ENCODE measurements at places on chromosomes 4 and X. TPM values are rescaled to one million over a fixed set of nuclear protein-coding genes. Genes with fewer than 3 reads are reported as not detected.

Gene SNX25
- total RNA-seq: 10.5 TPM

DNA sequence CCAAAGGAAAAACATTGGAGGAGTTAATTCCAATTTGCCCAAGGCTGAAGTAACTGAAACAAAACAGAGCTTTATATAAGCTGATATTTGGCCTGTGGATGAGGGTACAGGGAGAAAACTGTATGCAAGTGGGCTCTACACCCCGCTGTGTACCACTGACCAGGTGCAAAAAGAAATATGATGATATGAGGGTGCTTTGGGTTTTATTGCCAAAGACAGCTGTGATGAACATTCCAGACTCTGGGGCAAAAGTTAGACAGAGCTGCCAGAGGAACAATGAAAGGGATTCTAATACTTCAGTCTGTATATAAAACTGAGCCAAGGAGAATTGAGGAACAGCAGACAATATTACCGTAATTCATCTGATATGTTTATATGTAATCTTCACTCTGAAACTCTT, 117.4 kb downstream of the MID1 start:
- DNase-seq: no peak

Gene GPC4
- 3.6 TPM for total RNA-seq

GRCh38 chr4:91064157-91064853, 937.1 kb downstream of the CCSER1 start:
- DNase-seq: no peak

DNA sequence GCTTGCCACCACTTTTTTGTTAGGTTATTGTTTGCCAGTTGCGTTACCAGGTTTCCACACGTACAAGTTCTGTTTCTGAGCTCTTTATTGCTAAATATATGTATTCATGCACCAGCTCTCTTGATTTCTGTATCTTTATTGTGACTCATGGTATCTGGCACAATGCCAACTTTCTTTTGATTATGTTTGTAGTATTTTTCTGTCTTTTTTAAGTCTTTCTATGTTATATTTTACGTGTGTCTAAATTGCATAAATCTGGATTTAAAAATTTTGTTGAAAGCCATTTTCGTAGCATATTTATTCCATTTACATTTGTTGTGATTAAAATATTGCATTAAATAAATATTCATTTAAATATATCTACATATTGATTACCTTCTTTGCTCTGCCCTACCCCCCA, 73.8 kb downstream of the KDM6A start:
- no peak for DNase-seq

GRCh38 chrX:45009371-45010000, 136.5 kb downstream of the KDM6A start:
- no peak for DNase-seq

Gene TLR10
- total RNA-seq: 0.22 TPM

GRCh38 chr4:4838051-4838935, 21.2 kb upstream of the MSX1 start:
- DNase-seq: no peak

DNA sequence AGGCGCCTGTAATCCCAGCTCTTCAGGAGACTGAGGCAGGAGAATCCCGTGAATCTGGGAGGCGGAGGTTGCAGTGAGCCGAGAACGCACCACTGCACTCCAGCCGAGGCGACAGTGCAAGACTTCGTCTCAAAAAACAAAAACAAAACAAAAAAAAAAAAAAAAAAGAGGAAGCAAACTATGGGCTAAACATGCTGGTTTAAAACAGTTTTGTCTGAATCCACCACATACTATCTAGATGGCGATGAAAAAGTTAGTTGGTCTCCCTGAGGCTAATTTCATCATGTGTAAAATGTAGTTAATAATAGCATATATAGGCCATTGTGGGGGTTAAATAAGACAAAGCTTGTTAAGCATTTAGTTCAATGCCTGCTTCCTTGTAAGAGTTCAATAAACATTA, 451.1 kb downstream of the RPA4 start:
- no peak for DNase-seq

Gene CXCR3
- total RNA-seq: 0.13 TPM

Gene SSX2B
- total RNA-seq: not detected

Gene NPY2R
- not detected for total RNA-seq

- no peak for DNase-seq
Measured at GRCh38 chr4:145524552-145524951, 42.9 kb downstream of the SMAD1 start.

Gene LPAR4
- 0.40 TPM for total RNA-seq

DNA sequence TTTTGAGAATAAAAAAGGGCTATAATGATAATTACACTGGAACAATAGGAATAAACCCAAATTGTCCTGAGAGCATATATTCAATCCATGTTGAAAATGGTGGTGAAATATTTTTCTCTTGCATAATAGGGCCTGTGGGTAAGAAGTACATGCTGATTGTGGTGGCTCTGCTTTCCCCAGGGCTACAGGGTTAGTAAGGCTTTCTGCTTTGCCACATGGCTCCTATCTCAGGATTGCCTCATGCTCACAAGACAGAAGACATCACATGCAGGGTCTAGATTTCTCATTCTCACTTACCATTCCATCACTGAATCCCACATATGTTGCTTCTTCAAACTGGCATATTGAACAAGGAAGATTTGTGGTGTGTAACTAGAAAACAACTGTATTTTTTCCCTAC, 12.4 kb upstream of the VEGFC start:
- DNase-seq: no peak

Gene DSPP
- total RNA-seq: not detected

DNA sequence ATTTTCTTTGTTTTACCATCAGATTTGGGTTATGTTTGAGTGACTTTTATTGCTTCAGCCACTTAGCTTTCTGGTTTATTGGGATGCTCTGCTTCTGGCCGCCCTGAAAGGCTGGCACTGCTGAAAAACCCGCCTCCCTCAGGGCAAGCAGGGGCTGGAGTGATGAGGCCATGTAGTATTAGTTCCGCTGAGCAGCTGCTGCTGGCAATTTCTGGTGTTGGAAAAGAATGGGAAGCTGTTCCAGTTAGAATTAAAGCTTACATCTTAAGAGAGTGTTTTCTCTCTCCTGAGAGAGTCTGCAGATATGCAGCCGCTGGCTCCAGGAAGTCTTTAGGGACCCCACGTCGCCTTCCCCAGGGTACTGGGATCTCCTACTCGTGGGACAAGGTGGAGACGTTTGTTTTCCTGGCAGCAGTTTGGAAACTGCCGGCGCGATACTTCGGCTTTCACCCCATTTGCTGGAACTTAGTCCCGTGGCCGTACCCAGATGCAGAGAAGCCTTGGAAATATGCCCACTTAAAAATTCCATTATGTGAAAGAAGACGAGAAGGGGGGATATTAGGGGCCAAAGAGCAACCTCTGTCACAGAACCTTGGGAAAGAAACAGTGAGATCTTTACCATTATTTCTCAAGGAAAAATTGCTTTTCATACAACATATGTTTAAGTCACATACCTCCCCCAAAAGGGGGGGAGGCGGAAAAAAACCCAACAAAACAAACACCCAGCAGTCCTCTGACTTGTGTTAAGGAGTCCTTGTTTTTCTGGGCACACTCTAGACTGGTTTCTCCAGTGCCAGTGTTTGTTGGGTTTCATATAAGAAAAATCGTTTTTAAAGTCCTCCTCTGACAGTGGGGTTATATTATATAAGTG, 72.6 kb downstream of the TMEM131L start:
- DNase-seq: no peak

DNA sequence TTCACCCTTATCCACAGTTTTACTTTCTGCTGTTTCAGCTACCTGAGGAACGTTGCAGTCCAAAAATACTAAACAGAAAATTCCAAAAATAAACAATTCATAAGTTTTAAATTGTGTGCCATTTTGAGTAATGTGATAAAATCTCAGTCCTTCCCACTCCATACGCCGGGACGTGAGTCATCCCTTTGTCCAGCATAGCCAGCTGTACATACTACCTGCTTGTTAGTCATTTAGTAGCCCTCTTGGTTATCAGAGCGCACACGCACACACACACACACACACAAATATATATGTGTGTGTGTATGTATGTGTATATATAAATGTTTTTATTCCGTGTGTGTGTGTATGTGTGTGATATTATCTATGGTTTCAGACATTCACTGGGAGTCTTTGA, 4.8 kb upstream of the CCSER1 start:
- DNase-seq: no peak

GRCh38 chrX:109672239-109672638, 47.3 kb upstream of the KCNE5 start:
- DNase-seq: no peak

DNA sequence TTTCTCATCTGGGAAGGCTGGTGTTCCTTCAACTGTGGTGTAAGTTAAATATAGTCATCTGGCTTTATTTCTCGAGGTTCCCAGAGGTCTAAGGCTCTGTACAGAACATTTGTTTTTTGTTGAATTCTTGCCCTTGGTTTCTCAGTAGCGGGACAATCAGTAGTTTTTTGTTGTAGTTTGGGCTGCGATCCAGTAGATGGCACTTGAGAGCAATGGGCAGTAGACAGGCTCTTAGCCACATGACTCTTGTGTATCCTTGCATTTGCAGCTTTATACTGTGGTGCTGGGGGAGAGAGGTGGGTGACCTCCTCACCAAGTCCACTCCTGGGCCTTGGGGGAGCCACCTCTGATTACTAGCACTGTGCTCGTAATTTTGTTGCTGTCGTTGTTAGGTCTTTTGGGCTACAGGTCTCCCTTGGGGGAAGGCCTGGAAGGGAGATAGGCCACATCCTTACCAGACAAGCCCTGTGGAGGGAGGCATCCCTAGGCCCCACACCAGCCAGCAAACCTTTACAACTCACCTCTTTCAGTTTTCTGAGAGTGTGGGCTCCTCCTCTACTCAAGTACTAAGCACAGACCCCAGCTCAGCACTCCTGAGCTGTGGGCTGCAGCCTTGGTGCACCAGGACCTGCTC, 8.1 kb downstream of the ETDB start:
- no peak for DNase-seq

GRCh38 chr4:48766131-48766792, 13.8 kb downstream of the FRYL start:
- DNase-seq: no peak

DNA sequence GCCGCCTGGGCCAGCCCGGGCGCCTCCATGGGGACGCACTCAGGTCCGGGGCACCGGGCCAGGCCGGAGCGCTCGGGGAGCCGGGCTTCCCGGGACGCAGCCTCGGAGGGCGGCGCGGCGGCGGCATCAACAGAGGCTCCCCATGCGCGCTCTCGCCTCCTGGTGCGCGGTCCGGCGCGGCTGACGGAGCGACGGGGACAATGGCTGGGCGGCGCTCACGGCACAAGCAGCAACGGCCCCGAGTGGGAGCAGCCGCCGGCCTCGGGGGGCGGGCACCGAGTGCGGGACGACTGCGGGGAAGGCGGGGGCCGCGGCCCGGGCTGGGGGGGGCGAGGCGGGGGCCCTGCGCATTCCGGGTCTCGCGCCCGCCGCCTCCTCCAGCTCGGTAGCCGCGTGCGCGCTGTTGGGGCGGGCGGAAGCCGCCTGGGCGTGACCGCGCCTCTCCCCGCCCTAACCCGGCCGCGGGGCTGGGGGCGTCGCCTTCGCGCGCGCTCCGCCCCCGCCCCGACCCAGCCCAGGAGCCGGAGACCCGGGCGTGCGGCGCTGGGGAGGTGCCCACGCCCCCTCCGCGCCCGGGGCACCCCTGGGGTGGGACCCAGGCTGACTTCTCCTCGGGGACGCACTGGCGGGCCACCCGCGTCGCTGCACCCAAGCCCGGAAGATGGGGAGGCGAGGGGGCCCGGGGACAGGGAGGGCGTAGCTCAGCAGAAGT, at the start of gene PRKX:
Gene PRKX, minus strand, starts transcription at position 425 of the 712 bp plus-strand sequence. Its CDS starts 396 bp downstream, at position 29.
- DNase-seq: peak; percentile 80

Gene P2RY4
- total RNA-seq: 0.24 TPM

- DNase-seq: no peak
Measured at GRCh38 chrX:63761639-63762038, 23.4 kb downstream of the ARHGEF9 start.

Gene CRLF2
- not detected for total RNA-seq

Gene SLC34A2
- 0.19 TPM for total RNA-seq

Gene PNMA5
- not detected for total RNA-seq

Gene SPATA4
- total RNA-seq: 0.22 TPM

Gene BEX2
- 1.5 TPM for total RNA-seq

Gene IL13RA1
- total RNA-seq: 20.7 TPM

GRCh38 chrX:32126997-32127396, 1055.2 kb upstream of the FTHL17 start:
- no peak for DNase-seq

GRCh38 chrX:65451663-65452062, 82.9 kb downstream of the LAS1L start:
- DNase-seq: no peak

DNA sequence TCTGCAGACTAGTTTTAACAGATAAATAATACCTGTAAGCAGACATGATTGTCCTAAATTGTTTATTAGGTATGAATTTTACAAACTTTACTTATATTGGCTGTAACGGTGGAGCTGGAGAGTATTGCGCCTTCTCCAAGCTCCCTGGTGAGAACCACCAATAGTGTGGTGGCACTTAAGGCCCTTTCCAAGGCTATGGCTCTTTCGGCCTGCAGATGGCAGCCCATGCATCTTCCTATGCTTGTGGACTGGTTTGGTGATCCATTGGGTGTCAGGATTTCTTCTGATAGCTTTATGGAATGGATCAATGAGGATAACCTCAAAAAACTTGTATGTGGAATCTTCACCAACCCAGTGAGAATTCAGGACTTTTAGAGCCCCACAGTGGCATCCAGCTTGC, 7.8 kb downstream of the LARP1B start:
- peak; percentile 39 for DNase-seq

DNA sequence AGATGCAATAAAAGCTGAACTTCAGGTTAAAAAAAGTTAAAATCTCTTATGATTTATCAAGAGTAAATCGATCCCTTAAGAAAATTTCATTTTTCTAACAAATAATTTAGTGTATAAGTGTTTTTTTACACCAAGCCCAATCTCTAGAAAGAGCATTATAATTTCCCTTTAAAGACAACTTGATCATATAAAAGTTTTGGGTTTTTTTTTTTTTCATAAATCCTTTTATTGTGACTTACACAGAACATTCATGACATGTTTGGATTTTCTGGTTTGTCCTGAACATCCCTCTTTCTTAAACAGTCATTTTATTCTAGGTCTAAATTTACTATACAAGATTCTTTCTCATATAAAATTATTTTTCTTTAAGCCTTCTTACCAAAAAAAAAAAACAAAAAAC, 6.5 kb downstream of the ZNF721 start:
- DNase-seq: no peak

GRCh38 chr4:139641218-139641617, 24.4 kb upstream of the MGST2 start:
- no peak for DNase-seq

DNA sequence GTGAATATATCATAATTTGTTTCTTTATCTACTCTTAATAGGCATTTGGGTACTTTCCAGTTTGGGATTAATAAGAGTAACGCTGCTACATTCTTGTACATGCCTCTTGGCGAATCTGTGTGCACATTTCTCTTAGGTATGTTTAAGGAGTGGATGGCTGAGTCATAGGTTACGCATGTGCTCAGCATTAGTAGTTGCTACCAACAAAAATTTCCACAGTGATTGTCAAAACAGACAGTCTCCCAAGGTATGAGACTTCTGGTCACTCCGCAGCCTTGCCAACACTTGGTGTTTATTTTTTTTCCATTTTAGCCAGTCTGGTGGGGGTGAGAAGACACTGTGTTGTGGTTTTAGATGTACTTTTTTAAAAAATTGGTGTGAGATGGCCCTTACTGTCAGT, 44.6 kb downstream of the FGFBP1 start:
- no peak for DNase-seq

Gene C4orf54
- 1.3 TPM for total RNA-seq

Gene GJB1
- not detected for total RNA-seq

Gene TCEAL5
- total RNA-seq: 0.67 TPM

Measured in cardiac septum (tissue), 1 donor.